ENCODE measurements at places on chromosomes 7 and 10. TPM values are rescaled to one million over a fixed set of nuclear protein-coding genes. Genes with fewer than 3 reads are reported as not detected.

Gene NKX6-2
- 0.04 TPM for total RNA-seq

Gene SPDYE9
- total RNA-seq = 0.07 TPM

DNA sequence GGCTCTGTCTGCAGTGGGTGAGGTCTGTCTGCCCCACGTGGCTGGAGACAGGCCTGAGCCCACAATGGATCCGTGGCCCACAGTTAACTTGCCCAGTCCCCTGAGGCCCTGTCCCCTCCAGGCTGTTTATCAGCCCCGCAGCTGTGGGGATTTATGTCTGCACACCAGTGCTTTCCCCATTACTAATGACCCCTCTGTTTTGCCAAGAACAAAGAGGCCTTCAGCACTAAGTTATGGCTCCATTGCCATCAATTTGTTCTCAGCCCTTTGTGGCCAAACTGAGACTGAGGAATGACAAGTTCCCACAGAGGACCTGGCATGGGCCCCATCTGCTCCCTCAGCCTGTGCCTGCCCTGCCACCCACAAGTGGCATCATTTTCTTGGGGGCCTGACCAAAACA, 138.2 kb downstream of the C10orf105 start:
- no peak for DNase-seq

DNA sequence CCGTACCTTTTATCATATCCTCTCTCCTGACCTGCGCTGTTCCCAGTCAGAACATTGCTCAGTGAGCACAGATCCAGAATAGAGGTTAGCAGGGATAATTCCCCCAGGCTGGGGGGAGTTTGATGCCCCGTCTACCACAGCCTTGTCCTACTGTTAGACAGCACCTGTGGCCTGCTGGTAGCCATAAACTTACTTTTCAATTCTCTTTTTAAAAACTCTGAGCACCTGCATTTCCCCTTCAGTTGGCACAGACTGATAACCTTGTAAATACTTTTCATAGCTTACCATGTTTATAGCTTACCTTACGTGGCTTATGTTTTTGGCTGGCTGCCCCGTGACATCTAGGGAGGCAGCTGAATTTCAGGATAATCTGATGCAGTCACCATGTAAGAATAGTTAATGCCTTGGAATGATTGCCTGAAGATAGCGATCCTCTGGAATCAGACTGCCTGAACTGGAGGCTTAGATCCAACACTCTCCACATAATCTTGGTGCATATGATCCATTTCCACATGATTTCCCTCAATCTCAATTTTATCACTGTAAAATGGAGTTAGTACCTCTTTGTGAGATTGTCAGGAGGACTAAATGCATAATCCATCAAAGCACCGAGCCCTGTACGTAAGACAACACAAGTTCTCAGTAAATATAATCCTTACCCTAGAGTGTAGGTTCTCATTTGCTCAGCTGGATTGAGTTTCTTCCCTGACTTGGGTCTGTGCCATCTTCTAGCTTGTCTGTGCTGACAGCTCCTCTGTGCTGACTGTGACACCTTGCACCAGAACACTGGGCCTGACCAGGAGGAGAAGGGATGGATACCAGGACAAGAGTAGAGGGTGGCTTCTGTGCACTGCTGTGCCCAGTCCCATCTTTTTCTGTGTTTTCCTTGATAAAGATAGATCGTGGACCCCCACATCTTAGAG, 111.7 kb upstream of the GJD4 start:
- DNase-seq = no peak

DNA sequence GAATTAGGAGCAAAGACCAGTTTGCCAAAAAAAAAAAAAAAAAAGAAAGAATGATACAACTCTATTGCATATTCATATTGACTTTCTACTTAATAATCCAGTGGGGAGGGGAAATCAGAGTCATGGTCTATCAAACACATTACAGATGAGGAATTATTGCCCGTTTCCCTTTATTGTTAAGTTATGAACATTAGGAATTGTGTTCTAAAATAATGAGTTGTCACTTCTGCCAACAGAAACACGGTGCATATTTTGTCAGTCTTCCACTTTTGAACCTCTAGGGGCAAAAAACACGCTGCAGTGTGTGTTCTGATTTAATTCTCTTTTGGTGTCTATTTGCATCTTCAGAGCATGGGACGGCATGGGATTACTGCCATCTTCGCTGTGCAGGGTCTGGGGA, 115.7 kb upstream of the RHOBTB1 start:
- no peak for DNase-seq

Data from hepatocyte (in vitro differentiated cells).